Suppressor macrophage (primary cell): ENCODE measurements at places on chromosomes 2 and 18.
A peak's percentile ranks its signal among the peaks of the same experiment; 100 is the strongest.

- DNase-seq = no peak
These were observed 97.8 kb downstream of the BABAM2 start for GRCh38 chr2:27988306-27988705.

DNA sequence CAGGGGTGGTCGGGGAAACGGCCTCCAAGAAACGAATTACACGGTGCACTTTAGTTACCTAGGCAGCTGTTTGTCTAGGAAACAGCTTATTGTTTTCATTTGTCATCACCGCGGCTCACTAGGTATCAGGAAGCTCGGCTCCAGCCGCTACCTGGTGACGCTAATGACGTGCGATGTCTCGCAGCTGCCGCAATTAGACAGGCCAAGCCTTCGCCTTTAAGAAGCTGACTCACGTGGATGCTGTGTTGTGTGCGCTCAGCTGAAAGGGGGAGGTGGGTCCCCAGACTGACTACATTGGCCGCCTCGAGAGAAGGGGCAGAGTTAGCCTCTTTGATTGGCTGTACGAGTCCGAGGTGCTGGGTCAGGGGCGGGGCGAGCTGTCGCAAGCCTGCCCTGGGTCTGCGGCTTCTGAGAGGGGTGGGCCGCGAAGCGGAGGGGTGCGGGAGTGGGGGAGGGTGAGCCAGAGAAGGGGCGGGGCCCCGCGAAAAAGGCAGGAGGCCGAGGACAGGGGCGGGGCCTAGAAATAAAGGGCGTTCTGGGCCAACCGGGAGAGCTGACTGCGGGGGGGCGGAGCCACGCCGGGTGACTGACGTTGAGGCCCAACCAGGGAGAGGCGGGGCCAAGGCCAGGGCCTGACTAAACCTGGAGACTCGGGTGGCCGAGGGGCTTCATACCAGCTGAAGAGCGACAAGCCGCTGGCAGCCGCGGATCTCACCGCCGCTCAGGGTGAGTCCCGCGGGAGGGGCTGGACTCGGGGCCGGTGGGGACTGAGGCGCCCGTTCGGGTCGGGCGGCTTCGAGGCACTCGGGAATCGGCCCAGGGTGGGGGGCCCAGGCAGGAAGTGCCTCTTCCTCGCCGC is at the start of gene YPEL5:
Gene YPEL5 (plus strand): TSS at position 671 of the 859 bp plus-strand sequence. CDS start 9,645 bp downstream, outside the sequence.
- peak; percentile 99 for DNase-seq

GRCh38 chr18:63098018-63098981 is 221.3 kb downstream of the BCL2 start:
- no peak for DNase-seq

DNA sequence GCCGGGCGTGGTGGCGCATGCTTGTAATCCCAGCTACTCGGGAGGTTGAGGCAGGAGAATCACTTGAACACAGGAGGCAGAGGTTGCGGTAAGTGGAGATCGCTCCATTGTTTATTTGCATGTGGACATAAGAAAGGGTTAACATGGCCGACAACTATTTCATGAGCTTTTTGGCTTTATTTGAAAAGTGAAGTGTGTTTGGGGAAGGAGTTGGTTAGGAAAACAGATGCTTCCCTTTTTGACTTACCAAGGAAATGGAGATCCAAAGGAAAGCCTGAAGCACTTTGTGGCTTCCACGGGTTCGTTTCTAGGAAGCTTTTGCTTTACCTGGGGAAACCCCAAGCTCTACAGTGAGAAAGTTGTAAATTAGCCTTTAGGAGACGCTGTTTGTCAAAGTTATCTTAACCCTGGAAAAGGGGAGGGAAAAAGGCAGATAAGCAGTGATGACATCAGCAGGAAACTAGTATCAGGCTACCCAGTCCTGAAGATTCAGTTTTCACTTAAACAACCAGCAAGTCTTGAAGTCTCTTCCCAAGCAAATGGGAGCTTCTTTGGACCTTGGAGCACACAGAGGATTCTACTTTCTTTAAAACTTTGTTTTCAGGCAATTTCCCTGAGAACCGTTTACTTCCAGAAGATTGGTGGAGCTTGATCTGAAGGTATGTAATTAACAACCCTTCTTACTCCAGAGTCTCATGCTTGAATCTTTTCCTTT is at the start of gene CASP10:
Gene CASP10 (plus strand): TSS at position 492 of the 715 bp plus-strand sequence. CDS start 2,637 bp downstream, outside the sequence.
- peak; percentile 77 for DNase-seq

DNA sequence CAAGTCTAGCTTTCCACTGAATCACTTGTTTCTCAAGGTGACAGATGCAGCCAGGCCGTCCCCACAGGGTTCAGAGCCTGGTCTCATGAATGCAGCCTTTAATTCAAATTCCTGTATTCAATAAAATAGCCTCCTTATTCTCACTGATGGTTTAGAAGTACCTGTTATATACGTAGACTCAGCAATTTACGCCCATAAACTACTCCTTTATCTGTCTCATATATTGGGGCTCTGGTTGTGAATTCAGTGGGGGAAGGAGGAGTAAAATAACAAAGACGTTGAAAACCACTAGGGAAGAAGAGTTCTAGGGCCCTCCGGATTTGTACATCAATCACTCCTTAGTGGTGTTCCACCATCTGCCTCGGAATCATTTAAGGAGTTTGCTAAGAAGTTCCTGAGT is 1.7 kb downstream of the OBSL1 start:
- no peak for DNase-seq

- DNase-seq = no peak
These were observed 70.7 kb downstream of the ATF2 start for GRCh38 chr2:175097297-175097696.

DNA sequence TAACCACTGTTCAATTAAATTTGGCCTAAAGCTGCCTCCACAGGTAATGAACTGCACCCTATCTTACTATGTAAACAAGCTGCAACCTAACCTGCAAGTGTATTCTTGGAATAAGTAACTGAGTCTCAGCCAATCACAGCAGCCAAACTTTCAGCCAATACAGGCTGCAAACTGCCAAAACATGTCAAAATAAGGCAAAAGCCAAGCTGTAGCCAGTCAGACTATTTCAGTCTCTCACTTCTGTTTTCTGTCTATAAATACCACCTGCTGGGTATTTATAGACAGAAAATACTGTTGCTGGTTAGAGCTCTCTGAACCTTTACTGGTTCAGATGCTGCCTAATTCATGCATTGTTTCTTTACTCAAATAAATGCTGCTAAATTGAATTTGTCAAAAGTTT is 14.3 kb downstream of the C2orf76 start:
- peak; percentile 33 for DNase-seq

DNA sequence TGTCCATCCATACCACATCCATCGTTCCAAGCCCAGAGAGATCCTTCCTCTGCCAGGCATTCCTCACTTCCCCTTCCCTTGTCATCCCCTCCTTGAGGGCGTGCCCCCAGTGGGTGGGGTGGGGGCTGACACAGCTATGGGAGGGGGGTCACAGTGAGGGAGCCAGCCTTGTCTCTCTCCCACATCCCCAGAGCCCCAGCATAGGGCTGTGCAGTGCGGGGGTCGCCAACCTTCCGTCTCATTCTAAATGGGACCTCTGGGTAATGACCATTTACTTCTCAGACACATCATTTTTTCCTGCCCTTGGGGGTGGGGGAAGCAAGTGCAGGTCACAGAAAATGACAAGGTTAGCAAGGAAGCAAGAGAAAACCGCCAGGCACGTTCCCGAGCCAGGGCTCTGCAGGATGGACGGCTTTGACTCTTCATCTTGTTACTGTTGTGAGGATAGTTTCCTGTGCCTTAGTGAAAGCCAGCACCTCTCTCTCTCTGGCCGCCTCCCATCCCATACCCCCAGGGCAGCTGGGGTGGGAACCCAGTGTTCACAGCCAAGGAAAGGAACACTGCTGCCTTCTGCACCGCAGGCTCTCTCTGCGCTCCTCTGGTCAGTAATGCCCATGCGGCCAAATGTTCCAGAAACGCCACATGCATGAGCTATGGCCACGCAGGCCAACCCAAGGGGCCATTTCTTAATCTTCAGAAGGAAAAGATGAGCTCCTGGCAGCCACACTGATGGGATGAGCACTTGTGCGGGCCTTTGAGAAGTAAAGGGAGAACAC is 22.7 kb upstream of the OTOS start:
- DNase-seq = no peak

- DNase-seq = no peak
These were observed 12.4 kb downstream of the COPS8 start for GRCh38 chr2:237097911-237098702.

- DNase-seq = no peak
These were observed 295.1 kb upstream of the KYNU start for GRCh38 chr2:142582317-142582716.

DNA sequence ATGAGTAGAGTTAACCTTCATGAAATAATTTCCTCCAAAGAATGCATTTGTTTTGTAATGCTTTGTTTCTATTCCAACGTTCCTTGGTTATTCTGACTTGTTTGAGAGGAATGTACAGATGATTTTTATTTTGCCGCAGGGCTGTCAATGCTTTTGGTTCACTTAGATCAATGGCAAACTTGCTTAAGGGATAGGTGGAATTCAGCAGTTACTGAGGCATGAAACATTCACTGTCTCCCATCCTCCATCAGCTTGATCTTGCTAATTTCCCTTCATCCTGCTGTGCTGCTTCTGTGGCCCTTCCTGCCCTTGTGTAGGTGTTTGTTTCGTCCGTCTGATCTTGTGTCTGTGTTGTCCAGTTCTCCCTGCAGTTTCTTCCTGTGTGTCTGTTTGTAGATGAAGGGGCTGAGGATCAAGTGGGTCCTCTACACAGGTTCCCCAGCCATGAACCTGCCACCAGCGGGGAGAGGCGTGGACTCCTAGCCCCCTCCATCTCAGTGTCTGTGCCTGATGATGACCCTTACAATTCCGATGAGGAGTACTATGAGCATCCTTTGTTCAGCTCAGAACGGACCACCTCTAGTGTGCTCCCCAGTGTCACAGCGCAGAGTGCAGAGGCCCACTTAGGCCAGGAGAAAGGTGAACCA is 84.2 kb upstream of the UNC80 start:
- DNase-seq = no peak

- peak; percentile 22 for DNase-seq
These were observed 15.2 kb downstream of the GALNT3 start for GRCh38 chr2:165778653-165779451.

GRCh38 chr2:202479090-202479489 is 103.0 kb downstream of the BMPR2 start:
- no peak for DNase-seq

GRCh38 chr2:47165001-47165555 is 10.0 kb upstream of the STPG4 start:
- peak; percentile 36 for DNase-seq

DNA sequence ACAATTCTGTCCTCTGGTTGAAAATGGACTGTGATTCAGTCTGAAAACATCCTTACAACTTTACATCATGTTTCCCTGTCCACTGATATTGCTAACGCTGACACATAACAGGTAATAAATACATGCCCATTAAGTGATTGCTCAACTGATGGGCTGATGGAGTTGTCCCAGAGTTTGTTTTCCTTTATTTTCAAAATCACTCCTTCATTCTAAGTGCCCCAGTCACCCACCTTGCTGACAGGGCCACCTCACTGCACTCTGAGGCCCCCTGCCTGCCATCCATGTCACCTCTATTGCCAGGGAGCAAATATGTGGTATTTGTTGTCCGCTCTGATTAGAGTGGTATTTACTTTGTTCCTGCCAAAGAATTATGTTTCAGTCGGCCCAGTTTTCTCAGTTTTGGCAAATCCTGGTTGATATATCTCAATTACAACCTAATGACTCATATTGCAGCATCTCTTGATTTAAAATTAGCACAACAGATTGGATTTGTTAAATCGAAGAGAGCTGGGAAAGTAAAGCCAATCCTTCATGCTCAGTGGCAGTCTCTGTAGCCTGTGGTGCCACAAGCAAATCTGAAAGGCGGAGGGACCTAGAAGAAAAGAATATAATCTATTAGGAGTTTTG is 105.1 kb downstream of the RDH14 start:
- no peak for DNase-seq

GRCh38 chr2:82789851-82790205 is 1669.3 kb downstream of the SUCLG1 start:
- no peak for DNase-seq

- peak; percentile 32 for DNase-seq
These were observed 79.2 kb downstream of the SETBP1 start for GRCh38 chr18:44759925-44760342.

- no peak for DNase-seq
These were observed 1097.2 kb upstream of the CNTNAP5 start for GRCh38 chr2:122927710-122928557.

- DNase-seq = no peak
These were observed 15.2 kb downstream of the MMADHC start for GRCh38 chr2:149572102-149572953.

DNA sequence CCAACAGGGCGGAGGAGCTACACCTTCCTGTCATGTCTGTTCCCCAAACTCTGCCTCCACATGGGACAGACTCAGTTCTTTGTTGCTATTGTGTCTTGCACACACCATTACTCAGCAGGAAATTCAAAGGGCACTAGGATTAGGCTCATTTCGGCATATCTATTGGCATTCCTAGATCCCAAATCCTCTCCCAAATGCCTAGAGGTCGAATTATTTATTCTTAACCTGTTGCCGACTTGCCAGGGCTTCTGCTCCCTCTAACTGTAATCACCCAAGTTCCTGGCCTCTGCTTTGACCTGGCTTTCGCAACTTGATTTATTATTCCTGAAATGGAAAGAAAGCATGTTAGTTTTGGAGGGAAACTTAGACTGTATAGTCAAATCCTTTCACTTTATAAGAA is 67.8 kb upstream of the ST6GAL2 start:
- no peak for DNase-seq

DNA sequence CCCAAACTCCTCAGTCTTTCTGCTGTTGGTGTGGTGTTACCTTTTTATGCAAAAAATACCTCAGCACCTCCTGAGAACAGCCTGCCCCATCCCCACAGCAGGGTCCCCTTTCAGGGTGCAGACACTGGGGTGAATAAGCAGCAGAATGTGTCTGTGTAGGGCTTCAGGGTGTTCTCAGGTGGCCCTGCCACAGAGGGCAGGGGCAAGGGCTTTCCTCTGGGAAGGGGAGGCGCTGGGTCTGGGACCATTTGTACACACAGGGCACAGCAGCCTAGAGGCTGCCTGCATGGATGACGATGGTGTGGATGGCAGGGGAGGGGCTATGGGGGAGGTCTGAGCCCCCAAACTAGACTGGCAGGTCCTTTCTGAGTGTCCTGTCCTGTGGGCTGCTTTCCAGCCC is 2.6 kb downstream of the HAAO start:
- DNase-seq = no peak

GRCh38 chr2:150475479-150476250 is 11.8 kb downstream of the RND3 start:
- DNase-seq = no peak

DNA sequence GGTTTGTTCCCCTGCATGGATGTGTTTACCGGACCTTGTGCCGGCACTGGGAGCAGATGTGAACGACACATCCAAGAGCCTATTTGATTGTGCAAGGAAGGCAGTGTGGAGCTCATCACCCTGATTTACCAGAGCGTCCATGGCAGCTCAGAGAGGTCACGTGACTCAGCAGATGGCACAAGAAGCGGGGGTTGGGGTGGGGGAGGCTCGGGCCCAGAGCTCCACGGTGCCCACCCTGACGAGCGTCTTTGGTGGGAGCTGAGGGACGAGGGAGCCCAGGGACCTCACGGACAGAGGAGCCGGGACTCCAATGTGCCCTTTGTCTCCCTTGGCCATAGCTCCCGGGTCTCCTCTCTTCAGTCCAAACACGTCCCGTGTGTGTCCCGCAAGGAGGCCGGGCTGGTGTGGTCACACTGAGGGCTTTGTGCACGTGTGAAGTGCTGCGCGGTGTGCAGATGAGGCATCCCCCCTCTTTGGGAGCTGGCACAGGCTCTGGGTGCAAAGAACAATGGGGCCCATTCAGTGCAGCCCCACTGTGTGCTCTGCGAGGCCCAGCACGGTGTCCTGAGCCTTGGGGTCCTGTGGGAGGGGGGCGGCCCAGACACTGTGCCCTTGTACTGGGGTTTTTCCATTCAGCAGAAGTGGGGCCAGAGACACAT is 15.5 kb downstream of the KCNIP3 start:
- no peak for DNase-seq
